Suppressor macrophage treated with lipopolysaccharide for 4 hours (primary cell): ENCODE measurements at places on chromosomes 7 and 10.

DNA sequence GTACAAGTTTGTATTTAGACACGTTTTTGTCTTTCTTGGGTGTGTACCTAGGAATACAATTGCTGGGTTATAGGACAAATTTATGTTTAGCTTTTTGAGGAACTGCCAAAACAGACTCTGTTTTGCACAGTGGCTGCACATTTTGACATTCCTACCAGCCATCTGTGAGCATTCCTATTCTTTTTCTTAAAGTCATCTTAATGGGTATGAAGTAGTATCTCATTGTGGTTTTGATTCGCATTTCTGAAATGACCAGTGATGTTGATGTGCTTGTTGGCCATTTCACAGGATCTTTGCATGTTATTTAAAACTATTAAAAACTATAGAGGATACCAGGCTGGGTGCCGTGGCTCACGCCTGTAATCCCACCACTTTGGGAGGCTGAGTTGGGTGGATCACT, 32.6 kb upstream of the IL15RA start:
- no peak for DNase-seq

GRCh38 chr7:129376778-129377700, 57.2 kb upstream of the STRIP2 start:
- peak; percentile 43 for DNase-seq

DNA sequence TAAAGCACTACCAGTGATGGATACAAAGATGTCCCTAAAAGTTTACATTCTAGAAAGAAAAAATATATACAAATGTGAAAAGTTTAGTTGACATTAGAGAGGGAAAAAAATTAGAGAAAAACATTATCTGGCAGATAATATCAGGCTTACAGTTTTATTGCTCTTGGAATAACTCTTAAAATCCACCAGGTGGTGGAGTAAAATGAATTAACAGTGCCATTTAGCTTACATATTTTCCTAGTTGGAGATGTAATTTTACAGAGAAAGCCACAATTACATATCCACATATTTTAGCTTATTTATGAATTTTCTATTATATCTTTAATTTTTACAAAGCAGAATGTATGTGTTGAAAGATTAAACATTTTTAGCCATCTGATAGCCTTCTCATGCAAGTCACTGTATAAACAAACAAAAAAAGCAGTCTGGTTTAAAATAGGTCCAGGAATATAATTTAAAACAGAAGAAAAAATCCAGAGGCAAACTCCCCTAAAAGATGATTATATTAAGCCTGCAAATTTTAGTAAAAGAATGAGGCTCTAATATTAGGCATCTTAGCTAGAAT, 6.5 kb downstream of the CABCOCO1 start:
- no peak for DNase-seq

- DNase-seq: no peak
Observed at GRCh38 chr10:1255600-1256431, 199.6 kb downstream of the WDR37 start.

- no peak for DNase-seq
Observed at GRCh38 chr7:35752742-35753141, 48.1 kb upstream of the SEPTIN7 start.

GRCh38 chr7:44988701-44989100, 9.9 kb upstream of the MYO1G start:
- peak; percentile 38 for DNase-seq

DNA sequence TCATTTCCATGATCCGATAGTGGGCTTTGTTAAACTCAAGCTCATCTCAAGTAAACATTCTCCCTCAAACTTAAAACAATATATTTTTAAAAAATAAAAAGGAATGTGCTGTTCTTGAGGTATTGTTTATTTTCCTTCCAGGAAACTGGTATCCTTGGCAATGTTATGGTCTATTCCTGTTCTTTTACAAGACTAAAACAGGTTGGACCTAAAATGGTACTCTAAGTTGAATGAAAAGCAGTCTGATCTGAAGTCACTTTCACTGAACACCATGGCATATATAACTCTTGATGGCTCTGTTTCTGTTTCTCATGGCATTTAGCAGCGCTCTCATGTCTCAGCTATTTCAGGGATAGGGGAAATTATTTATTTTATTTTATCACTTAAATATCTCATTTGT, 70.1 kb downstream of the PODXL start:
- DNase-seq: no peak
